Activated CD4-positive, alpha-beta T cell treated with anti-CD3 and anti-CD28 coated beads, Interleukin-2, amount 50 U/mL, for 1 hour (primary cell): ENCODE measurements at places on chromosomes 12 and 14.
A peak's percentile ranks its signal among the peaks of the same experiment; 100 is the strongest.

GRCh38 chr12:20089077-20089476 is 279.3 kb upstream of the PDE3A start:
- DNase-seq, result no peak

GRCh38 chr12:47985596-47986290 is 18.5 kb downstream of the COL2A1 start:
- DNase-seq, result no peak

DNA sequence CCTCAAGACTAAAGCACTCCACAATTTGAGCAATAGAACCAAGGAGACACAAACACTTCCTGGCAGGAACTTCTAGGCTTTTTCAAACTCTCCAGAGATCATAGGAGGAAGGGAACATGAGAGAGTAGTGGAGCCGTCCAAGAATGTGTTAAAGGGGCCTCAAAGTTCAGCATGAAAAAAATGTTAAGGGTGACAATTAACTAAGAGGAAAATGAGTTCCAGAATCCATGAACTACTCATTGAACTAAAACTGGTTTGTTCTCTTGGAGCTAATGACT is 122.0 kb downstream of the WIF1 start:
- no peak for DNase-seq

DNA sequence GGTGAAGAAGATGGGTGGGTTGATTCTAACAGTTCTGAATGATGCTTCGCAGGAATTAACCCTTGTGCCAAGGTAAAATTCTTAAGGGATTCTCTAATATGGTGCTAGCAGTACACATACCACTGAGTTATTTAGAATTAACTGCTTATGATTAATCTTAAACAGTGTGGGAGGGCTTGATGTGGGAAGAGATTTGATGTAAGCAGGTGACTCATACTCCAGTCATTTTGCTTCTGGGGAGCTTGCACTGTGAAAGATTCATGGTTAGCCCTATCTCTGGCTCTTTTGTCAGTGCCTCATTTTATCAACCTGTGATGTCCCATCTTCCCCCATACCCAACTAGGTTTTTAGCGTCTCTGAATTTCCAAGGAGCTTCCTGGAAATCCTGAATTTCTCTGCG is 83.8 kb downstream of the NRXN3 start:
- DNase-seq, result no peak

DNA sequence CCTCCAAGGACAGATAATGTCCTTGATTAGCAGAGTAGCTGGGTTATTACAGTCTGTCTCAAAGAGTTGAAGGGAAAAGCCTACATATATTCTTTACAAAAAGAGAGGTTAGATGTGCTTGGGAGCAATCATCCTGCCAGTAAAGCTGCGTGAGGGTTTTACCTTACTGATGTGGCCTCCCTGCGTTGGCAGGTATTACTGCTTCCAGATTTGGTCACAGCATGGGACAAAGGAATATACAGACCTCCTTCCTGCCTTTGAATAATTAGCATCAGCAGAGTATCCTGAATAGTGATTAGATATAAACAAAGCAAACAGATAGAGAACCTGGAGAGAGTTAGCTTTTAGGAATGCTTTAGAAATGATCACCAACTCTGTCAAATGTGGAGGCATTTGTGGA is 69.6 kb downstream of the TMTC2 start:
- no peak for DNase-seq

GRCh38 chr12:107607464-107608392 is 77.9 kb upstream of the PWP1 start:
- DNase-seq, result peak; percentile 82

GRCh38 chr14:73250781-73251500 is 13.6 kb downstream of the PAPLN start:
- no peak for DNase-seq

- DNase-seq, result no peak
These were observed 36.5 kb downstream of the LEMD3 start for GRCh38 chr12:65205886-65206285.

DNA sequence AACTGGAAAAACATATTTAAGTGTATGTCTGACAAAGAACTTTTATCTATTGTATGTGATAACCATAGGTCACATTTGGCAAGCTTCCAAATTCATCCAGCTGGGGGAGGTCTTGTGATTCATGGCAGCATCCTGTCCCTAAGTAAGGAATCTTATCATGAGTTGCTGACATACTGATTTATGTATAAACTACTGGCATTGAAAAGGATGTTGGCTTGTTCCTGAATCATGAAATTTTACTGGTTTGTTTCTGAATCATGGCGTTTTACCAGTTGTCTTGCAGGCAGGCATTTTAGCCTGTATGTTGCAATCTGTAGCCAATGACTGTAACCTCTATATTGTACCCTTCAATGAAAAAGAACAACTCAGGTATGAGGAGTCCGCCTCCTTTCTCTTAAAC is 244.8 kb downstream of the IPO8 start:
- DNase-seq, result no peak

- DNase-seq, result no peak
These were observed 1598.3 kb downstream of the AACS start for GRCh38 chr12:126663304-126664094.

DNA sequence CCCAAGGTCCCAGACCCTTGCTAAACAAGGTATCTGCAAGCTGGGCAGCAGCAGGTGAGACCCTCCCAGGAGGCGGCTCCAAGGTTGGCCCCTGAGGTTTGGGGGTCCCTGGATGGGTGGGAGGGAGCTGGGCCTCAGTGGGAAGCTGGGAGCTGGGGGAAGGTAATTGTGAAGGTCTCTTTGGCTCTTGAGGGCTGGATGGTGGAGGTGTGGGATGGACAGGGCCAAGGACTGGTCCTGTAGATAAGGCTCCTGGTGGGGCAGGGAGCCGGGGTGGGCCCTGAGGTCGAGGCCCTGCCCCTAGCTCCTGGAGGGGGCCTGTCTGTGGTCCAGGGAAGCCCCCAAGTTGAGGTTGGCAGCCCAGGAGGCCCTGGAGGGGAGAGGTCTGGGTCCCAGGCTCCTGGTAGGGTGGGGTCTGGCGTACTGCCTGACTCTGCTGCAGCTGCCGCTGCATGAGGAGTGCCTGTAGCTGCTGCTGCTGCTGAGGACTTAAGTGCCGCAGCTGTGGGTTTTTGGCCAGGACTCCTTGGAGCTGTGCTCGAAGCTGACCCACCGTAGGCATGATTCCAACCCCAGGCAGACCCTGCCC is 13.1 kb upstream of the PRKAG1 start:
- DNase-seq, result no peak

GRCh38 chr12:1444142-1444516 is 150.3 kb downstream of the FBXL14 start:
- no peak for DNase-seq

DNA sequence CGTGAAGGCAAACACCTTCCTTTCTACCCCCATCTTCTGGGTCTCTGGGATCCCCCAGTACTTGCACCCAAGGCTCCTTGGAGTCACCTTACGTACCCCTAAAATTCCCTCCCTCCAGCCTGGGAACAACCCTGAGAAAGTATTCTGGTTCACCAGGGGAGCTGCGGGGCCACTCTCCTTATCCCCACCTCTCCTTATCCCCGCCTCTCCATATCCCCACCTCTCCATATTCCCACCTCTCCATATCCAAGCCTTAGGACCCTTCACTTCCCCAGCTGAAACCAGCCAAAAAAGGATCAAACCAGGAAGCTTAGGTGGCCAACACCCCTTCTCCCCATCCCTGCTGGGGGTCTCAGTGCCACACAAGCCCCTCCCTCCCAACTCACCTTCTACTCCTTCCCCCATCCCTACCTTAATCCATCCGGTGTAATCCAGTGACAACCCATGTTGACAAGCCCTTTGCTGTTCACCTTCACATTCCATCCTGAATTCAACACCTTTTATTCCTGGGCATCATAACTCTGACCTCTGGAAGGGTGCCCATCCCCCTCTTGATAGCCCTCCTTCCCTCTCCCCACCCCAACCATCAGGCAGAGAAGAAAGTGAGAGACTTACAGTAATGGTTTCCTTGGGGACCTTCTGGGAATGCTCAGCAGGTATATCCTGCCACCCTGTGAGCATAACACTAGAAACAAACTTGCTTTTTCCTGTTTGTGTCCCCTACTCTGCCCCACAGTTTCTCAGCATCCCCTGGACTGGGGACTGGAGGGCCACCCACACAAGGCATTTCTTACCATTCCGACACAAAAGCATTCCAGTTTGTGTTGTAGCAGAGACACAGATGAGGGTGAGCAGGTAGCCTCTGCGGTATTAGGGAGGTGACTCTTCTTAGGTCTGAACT is 1.6 kb upstream of the MSI1 start:
- DNase-seq, result no peak

- DNase-seq, result peak; percentile 52
These were observed 1392.4 kb upstream of the TMEM132C start for GRCh38 chr12:126874427-126875026.

DNA sequence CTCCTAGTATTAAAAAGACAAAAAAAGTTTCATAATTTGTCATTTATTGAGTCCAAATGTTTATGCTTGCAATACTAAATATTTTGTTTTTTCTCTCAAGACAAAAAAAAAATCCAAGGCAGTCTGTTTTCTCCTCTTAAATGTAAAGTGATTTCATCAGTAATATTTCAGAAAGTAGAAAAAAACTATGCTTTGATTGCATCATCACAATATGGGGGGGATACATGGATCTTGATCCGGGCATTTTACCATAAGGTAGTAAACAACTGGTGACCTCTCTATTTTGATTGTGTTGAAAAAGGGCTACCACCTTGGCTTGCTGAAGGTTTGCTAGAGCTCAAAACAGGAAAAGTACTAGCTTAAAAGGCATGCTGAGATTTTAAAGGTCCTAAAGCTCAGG is 43.6 kb downstream of the ERGIC2 start:
- DNase-seq, result no peak

- DNase-seq, result no peak
These were observed 13.5 kb upstream of the SCFD1 start for GRCh38 chr14:30608533-30609006.

- DNase-seq, result no peak
These were observed 431 bp downstream of the HIP1R start for GRCh38 chr12:122835750-122836026.

GRCh38 chr12:19915392-19916195 is 452.7 kb upstream of the PDE3A start:
- no peak for DNase-seq

GRCh38 chr14:50839691-50840090 is 8.7 kb upstream of the NIN start:
- DNase-seq, result no peak

DNA sequence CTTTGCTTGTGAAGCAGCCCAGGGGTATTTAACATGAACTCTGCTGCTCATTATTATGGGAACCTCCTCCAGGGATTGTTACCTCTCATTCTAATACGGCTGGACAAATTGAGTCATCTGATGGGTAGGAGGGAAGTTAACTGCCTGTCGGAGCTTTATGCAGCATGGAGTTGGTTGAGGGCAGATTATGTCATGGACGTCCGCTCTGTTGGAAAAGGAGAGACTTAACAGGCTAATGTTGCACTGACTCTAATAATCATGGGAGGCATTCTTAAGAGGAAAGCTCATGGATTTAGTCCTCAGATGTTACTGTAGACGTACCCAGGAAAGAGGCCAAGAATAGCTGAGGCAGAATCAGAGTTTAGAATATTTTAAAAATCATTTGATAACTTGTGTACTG is 9.9 kb downstream of the POP5 start:
- DNase-seq, result no peak

- DNase-seq, result no peak
These were observed 45.9 kb downstream of the MAP1LC3B2 start for GRCh38 chr12:116604951-116605641.

- DNase-seq, result peak; percentile 15
These were observed 104.9 kb downstream of the ZC3H14 start for GRCh38 chr14:88667555-88668273.

DNA sequence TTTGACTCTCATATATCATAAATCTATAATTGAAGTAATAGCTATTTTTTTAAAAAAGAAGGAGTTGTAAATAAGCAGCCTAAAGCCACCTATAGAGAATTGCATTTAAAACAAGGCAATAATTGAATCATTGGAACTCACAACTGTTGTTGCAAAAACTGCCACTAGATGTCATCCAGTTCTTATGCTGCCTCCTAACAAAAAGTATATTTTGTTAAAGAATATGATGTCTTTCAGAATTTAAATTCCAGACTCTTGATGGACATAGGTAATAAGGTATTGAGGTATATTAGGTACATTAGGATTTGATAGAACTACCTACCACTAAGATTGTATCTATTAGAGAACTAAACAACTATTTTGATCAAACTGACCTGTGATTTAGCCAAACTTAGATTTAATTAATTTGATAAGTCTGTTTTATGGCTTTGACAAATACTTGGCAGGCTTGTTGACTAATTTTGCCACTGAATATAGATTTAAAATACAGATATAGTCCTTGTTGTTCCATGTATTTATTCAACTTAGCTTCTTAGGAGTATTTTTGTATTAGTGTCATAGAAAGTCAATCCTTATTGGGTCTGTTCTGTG is 401.4 kb downstream of the RPL10L start:
- DNase-seq, result no peak

GRCh38 chr12:131928080-131928710 is 881 bp upstream of the PUS1 start:
- no peak for DNase-seq

DNA sequence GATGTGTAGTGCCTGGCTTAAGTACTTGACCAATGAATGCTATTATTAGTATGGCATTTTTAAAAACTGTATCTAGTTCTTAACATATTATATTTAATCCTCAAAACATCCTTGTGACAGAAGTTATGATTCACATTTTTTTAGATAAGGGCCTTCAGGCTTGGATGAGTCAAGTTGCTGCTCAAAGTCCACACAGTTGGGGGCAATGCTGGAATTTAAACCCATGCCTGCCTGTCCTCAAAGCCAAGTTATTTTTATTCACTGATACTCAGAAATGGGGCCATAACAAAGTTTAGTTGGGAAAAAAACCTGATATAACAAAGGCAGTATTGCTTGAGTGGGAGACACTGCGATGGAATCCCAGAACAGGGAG is 50.6 kb downstream of the RFX4 start:
- no peak for DNase-seq

- DNase-seq, result no peak
These were observed 10.6 kb downstream of the BBS10 start for GRCh38 chr12:76337583-76337982.

DNA sequence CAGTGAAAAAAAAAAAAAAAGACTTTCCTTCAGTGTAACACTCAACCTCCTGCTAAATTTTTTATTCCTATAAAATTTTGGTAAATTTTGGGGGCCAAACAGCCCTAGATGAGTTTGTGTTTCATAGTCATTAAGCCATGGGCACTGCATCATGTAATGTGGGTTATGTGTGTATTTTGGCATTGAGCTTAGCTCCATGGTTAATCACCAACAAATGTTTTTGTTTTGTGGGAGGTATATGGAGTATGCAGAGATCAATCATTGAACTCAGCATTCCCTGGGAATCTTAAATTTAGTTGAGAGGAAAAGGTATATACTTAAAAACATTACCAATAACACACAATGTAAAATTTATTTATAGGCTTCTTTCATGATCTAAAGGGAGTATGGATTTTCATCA is 8.5 kb upstream of the ARMH4 start:
- DNase-seq, result no peak

- DNase-seq, result no peak
These were observed 663 bp downstream of the WASHC3 start for GRCh38 chr12:102061096-102061559.

DNA sequence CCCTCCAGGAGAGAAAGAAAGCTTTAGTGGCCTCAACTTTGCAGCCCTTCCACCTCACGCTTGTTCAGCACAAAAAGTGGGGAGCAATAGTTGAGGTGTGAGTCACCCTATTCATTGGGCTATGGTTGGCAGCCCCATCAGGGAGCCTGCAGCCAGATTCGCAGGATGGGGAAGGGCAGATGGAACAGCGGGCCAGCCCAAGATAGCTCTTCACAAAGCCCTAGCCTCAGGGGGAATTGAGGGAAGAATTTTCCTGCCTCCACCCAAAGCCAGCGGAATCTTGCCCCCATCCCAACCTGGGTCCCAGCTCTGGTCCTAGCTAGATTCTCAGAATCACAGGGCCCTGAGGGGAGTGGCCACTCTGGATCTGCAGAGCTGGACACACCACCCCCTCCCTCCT is 3.6 kb upstream of the KRT5 start:
- no peak for DNase-seq
